ENCODE measurements at places on chromosomes 5 and 9. TPM values are rescaled to one million over a fixed set of nuclear protein-coding genes. Genes with fewer than 3 reads are reported as not detected.
A peak's percentile ranks its signal among the peaks of the same experiment; 100 is the strongest.

CCT5 gene
- total RNA-seq = 140 TPM

SDHA gene
- total RNA-seq = 99.1 TPM

- DNase-seq = no peak
Observed at GRCh38 chr9:127131871-127132270, 9.4 kb upstream of the ANGPTL2 start.

- peak; percentile 13 for DNase-seq
Observed at GRCh38 chr5:72107131-72107900, at the start of gene MAP1B. MAP1B (plus strand) TSS chr5:72107475; CDS start chr5:72107532, 57 bp downstream.

DNA sequence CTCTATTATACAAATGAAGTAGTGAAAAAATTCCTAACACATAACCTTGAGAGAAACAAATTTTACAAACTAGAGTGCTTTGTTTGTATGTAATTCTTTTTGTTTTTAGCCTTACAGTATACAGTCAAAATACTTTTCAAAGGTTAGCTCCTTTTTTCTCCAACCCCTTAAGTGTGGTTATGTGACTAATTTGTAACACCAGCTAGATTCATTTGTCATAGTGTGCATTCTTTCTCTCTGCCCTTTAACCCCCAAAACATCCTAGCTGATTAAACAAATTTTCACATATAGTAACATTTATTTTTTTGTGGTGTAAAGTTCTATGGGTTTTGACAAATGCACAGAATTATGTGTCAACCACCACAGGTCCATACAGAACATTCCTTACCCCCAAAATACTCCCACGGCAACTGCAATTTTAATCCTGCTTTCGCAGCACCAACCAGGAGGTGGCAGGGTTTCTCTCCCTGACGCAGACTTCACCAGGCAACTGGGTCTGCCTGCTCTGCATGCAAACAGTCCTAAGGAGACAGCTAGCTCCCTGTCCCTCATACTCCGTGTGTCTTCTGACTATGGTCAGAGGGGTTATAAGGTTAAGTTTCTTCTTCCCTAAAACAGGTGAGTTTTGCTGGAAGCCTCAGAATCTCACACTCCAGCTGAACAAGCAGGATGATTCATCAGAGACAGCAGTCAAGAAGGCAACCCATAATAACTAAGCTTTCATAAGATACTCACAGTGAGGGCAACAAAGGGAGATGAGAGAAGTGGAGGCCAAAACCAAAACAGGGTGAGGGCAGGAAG is 44.5 kb upstream of the NR5A1 start:
- DNase-seq = peak; percentile 34

GRCh38 chr5:95823738-95824609 is 1.4 kb upstream of the GLRX start:
- DNase-seq = no peak
